Daoy (cell line): ENCODE measurements at places on chromosomes 13 and 19.
A peak's percentile ranks its signal among the peaks of the same experiment; 100 is the strongest.

- DNase-seq = no peak
These were observed 53.9 kb upstream of the ZNF536 start for GRCh38 chr19:30318261-30318660.

DNA sequence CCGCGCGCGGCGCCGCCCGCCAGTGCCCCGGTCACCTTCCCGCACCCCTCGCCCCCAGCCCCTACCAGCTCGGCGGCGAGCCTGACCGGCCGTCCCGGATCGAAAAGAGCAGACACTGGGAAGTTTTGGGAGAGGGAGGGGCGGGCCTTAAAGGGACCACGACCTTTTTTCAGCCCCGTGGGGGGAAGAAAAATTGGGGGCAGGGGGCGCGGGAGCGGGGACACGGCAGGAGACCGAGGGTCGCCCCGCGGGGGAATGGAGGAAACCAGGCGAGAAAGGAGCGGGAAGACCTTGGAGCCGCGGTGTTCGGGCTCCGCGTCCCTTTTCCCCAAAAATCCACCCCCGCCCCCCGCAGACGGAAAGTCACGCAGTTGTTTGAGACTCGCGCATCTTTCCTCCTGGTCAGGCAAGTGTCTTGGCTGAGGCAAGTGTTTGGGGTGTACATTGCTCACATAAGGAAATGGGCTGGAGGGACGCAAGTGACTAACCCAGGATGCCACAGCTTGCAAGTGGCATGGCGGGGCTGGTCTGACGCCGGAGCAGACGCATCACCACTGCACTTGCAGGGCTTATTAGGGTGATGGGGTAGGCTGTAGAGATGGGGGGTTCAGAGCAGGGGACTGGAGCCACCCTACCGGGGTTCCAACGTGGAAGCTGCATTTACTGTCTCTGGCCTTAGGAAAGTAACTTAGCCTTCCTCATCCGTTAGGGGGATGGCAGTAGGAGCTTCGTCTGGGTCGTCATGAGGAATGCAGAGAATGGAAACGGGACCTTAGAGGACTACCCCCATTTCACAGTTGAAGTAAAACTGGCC, 2.7 kb upstream of the HNRNPL start:
- DNase-seq = peak; percentile 72

DNA sequence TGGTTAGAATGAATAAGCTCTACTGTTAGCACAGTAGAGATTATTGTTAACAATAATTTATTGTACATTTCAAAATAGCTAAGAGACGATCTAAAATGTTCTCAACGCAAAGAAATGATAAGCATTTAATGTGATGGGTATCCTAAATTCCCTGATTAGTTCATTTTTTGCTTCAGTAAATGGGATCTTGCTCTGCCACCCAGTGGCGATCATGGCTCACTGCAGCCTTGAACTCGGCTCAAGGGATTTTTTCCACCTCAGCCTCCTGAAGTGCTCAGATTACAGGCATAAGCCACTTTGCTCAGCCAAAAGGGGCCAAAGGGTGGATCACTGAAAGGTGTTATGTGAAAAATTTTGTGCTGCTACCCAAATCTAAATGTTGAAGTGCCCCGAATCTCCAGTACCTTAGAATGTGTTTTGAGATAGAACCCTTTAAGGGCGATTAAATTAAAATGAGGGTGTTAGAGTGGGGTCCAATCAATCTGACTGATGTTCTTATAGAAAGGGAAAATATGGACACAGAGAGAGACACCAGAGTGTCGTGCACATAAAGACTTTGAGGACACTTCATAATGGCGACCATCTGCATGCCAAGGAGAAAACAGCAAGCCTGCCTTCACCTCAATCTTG, 31.5 kb upstream of the ZNF766 start:
- DNase-seq = peak; percentile 55

GRCh38 chr13:53189162-53189561, 160.5 kb downstream of the OLFM4 start:
- no peak for DNase-seq

GRCh38 chr13:60229708-60230272, 66.1 kb upstream of the DIAPH3 start:
- peak; percentile 4 for DNase-seq

GRCh38 chr13:51355217-51355616, 15.7 kb downstream of the SERPINE3 start:
- DNase-seq = no peak
